ENCODE measurements at places on chromosomes 4 and X.

- DNase-seq = no peak
Measured at GRCh38 chr4:16125571-16126445, 42.0 kb upstream of the PROM1 start.

GRCh38 chrX:44731160-44731559 lies 112.7 kb upstream of the DUSP21 start:
- DNase-seq = no peak

GRCh38 chrX:136259543-136259942 lies 8.3 kb upstream of the MAP7D3 start:
- DNase-seq = no peak

DNA sequence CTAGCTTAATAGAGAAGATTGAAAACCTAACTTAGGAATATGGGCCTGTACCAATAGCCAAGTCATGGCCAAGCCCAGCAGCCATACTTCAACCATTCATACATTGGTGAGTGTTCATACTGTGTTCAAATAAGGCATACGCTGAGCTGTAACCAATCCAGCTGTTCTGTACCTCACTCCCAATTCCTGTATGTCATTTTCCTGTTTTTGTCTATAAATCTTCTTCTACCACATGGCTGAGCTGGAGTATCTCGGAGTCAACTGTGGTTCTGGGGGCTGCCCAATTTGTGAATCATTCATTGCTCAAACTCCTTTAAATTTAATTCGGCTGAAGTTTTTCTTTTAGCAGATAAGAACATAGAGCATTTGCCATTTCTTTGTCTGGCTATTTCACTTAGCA lies 195.3 kb upstream of the ANKRD50 start:
- DNase-seq = no peak

GRCh38 chrX:139909712-139910111 lies 23.1 kb downstream of the ATP11C start:
- no peak for DNase-seq

DNA sequence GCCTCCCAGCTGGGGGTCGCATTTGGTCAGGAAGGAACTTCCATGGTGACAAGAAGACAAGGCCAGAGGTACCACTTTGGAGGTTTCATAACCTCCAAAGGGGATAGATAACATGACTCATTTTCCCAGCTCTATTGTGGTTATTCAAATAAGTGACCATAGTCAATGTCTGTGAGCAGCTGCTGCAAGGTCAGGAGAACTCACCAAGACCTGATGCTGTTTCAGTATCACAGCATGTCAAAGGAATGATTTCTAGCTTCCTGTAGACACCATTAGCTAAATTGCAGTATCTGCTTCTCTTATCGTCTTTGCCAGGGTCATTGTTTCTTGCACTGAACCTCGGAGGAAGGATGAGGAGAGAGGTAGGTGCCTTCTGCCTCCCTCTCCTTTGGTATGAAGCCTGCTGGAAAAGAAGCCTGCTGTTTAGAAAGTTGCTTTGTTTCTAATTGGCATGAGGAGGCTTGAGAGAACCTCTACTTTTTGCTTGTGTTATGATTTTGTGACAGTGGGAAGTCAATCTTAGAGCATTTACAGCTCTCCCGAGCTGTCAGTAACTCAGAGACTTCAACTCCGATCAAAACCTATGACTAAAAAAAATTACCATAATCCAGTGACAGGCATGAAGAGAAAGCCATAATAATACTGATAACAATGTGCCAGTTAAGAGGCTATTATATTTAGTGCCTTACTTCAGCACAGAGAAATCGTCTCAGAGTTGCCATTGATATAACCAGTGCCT lies 38.0 kb upstream of the GATB start:
- no peak for DNase-seq

DNA sequence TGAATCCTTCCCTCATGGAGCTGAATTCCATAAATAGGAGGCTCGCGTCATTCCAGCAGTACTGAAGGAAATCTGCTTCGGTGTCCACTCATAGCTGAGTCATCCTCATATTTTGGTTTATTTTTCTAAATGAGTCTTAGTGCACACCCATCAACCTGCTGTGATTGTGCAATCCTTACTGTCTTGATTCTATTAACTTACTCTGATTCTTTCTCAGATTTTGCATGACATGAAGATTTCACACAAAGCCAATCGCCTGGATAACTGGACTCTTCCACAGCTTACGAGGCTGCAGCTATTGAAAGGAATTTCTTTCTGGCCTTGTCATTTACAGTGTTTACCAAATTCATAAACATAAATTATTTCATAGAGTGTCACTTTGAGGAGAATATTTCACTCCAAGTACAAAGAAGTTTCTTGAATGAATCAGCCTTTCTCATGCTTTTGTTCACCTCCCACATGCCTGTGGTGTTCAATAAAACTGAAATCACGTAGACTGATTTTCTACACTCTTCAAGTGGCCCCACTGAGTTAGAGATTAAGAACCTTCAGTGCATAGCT lies 207.6 kb upstream of the SLITRK2 start:
- no peak for DNase-seq

DNA sequence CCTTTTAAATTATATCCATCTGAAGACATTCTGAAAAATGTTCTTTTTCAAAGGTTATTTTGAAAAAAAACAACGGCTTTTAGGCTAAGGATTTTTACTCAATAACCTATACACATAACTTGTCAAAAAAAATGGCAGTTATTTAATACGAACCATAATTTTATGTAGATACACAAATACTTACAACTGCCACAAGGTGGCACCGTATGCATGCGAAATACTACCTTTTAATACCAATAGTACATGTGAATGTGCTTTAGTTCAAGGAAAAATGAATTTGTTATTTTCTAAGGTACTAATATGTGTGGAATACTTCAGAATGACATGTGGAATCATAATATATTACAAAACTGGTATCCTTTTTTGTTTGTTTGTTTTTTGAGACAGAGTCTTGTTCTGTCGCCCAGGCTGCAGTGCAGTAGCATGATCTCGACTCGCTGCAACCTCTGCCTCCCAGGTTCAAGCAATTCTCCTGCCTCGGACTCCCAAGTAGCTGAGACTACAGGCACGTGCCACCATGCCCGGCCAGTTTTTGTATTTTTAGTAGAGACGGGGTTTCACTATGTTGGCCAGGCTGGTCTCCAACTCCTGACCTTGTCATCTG lies 4.6 kb upstream of the MAD2L1 start:
- DNase-seq = no peak

GRCh38 chr4:148810461-148810860 lies 368.2 kb upstream of the NR3C2 start:
- DNase-seq = no peak

- no peak for DNase-seq
Measured at GRCh38 chr4:172489861-172490260, 676.7 kb downstream of the GALNTL6 start.

- no peak for DNase-seq
Measured at GRCh38 chr4:138646383-138646782, 369.2 kb upstream of the NOCT start.

DNA sequence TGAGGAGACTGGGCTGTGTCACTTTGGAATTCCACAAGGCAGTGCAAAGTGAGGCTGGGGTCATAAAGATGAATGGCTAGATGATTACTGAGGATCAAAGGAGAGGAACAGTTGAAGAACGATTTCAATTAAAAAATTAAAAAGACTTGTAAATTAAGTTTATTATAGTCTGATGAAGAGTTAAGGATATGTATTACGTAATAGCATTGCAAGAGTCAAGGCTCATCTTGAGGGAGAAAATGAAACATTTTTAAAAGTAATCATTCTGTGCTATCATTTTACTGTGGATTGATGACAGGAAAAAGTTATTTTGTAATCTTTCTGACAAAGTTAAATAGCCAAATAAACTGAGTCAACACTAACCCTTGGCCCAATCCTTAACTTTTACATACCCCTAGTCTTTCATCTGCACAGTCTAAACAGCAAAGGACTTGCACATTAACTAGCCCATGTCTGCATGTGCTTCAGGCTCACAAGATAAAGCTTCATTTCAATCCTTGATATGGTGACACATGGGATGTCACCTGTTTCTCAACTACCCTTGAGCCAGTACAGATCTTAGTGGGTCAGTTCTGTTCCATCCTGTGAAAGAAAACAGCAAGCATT lies 465.5 kb upstream of the CTSO start:
- DNase-seq = no peak

- no peak for DNase-seq
Measured at GRCh38 chr4:22897520-22898108, 204.9 kb downstream of the GBA3 start.

- DNase-seq = no peak
Measured at GRCh38 chr4:86117705-86118302, 242.0 kb downstream of the MAPK10 start.

- DNase-seq = no peak
Measured at GRCh38 chr4:25552580-25553271, 102.9 kb upstream of the SLC34A2 start.

DNA sequence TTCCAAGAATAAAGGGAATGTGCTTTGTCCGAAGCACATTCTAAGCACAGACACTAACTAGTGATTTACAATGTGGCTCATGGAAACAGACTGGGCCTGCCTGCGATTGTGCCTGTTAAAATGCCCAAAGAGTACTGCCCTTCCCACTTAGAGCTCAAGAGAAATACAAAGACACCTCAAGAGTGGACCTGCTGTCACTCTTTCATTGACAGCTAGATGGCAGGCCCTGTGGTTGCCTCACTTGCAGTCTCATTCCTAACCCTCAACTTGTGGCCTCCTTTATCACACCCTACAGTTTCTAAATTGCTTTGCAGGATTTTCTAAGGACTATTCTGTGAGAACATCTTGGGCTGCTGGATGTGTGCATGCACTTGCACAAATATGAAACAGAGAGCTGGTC lies 331.0 kb upstream of the EMCN start:
- DNase-seq = no peak

DNA sequence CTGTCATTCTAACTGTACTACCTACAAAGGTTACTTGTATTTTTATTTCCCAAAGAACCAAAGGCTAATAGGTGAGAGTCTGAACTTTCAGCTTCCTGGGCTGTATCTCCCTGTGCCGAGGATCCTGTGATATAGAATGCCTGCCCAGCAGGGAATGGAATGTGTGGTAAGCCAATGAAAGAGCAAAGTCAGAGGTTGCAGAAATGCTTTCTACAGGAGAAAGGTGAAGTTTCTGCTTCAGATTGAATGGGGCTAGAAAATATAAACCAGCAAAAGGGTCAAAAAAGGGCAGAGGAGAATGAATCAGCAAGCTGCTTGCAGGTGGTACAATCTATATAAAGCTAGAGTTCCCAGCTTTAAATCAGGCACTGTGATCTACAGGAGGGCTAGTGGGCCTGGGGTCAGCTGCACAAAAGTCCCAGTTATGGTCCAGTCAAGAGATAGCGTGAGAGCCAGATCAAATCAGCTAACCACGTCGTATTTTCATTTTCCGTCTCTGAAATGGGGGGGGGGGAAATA lies 146.1 kb downstream of the DCTD start:
- DNase-seq = no peak

GRCh38 chr4:169628579-169628978 lies 8.2 kb downstream of the CLCN3 start:
- no peak for DNase-seq

DNA sequence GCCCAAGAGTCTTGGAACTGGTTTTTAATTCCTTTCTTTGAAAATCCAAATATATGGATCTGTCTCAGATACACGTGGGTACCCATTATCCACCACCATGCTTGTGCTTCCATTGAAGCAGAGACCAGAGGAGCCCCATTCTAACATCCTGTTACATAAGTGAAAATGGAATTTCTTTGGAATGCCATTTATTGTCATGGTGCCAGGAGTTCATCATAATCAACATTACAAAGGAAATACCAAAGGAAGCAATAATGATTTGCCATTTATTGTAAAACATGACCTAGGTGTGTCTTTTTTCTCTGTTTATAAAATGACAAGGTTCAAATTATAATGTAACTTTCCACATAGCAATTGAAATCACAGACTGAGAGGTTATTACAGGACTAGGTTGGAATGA lies 61.7 kb downstream of the PALLD start:
- DNase-seq = no peak

- DNase-seq = no peak
Measured at GRCh38 chr4:78683352-78683751, 92.8 kb upstream of the BMP2K start.

DNA sequence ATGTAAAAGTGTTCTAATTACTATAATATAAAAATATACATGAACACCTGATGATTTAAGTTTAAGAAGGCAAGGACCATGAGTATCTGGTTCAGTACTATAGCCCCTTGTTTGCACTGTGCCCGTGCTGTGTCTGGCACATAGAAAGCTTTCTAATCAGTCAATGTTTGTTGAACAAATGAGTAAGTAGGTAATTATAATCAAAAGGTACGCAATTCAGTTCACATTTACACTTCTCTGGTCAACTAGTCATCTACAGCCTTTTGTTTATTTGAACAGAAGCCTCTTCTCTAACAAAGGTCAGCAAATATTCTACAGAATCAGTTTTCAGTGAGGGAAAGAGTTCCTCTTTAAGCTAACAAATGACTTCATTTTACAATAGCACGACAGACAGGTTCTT lies 523.3 kb downstream of the SMARCA1 start:
- no peak for DNase-seq

- DNase-seq = no peak
Measured at GRCh38 chr4:67037504-67038227, 507.6 kb downstream of the CENPC start.

- no peak for DNase-seq
Measured at GRCh38 chr4:81881855-81882621, 410.3 kb upstream of the RASGEF1B start.

GRCh38 chr4:101708293-101709039 lies 82.1 kb upstream of the BANK1 start:
- no peak for DNase-seq

GRCh38 chr4:87532109-87532508 lies 2.9 kb upstream of the SPARCL1 start:
- DNase-seq = no peak

GRCh38 chr4:6245246-6246169 lies 24.1 kb upstream of the WFS1 start:
- no peak for DNase-seq

- no peak for DNase-seq
Measured at GRCh38 chrX:16137416-16138107, 14.2 kb downstream of the GRPR start.

GRCh38 chr4:139665690-139666529 lies at the start of gene MGST2:
TSS of gene MGST2 (plus strand) at chr4:139665819. CDS start at chr4:139666020, 201 bp downstream.
- DNase-seq = no peak

DNA sequence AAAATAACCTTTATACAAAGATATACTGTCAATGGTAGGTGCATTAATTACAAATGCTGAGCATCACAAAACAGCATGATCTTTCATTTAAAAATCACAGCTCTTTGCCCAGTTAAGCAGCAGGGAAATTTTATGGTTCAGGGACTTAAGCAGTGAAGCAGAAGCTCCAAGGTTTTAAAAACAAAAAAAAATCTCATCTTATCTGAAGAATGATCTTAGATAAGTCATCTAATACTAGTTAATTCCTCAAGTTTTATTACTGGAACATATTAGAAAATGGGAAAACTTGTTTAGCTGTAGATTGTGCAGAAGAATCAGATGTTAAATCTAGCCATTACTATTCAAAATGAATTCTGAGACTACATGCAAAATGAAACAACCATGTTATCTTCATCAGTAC lies 289.9 kb downstream of the GASK1B start:
- no peak for DNase-seq

All from NCI-H187 (cell line).